ENCODE measurements at places on chromosomes 6 and 20. TPM values are rescaled to one million over a fixed set of nuclear protein-coding genes. Genes with fewer than 3 reads are reported as not detected.

DNA sequence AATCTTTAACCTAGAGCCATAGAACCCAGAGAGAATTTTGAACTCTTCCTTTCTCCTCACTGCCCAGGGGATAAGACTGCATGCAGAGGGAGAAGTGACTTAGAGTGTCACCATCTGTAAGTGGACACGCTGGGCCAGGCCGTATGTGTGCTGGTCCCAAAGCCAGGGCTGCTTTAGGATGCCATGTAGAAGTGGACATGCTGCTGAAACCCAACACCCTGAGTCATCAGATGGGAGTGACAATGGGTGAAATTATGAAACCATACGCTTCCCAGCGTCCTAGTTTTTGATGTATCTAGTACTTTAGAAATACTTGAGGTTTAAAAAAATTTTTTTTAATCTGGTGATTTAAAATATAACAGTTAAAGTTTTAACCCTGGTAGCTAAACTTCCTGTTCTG lies 191.1 kb downstream of the FNDC1 start:
- no peak for DNase-seq

- DNase-seq: peak; percentile 39
These were observed 47.9 kb downstream of the COL11A2 start for GRCh38 chr6:33144373-33144772.

GRCh38 chr6:149727793-149728498 lies 10.0 kb upstream of the LATS1 start:
- no peak for DNase-seq

GRCh38 chr6:15421945-15422733 lies 176.3 kb downstream of the JARID2 start:
- DNase-seq: no peak

- no peak for DNase-seq
These were observed 159.8 kb upstream of the ARG1 start for GRCh38 chr6:131412960-131413830.

GRCh38 chr6:43491750-43492661 lies 14.6 kb downstream of the TJAP1 start:
- no peak for DNase-seq

- DNase-seq: no peak
These were observed 374.1 kb downstream of the BCKDHB start for GRCh38 chr6:80480421-80481157.

DNA sequence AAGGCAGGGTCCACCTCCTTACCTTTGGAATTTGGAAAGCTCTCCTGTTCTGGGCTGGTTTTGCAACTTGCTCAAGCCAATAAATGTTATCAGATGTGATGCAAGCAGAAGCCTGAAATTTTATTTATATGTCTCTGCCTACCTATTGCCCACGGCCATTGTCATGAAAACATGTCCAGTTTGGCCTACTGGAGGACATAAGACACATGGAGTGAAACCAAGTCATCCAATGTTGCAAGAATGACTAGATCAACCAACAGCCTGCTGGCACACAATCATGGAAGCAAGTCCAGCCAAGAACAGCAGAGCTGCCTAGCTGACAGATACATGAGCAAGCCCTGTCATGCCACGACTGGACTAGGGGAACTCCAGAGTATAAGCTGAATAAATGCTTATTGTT lies 56.7 kb upstream of the IRAK1BP1 start:
- DNase-seq: no peak

DNA sequence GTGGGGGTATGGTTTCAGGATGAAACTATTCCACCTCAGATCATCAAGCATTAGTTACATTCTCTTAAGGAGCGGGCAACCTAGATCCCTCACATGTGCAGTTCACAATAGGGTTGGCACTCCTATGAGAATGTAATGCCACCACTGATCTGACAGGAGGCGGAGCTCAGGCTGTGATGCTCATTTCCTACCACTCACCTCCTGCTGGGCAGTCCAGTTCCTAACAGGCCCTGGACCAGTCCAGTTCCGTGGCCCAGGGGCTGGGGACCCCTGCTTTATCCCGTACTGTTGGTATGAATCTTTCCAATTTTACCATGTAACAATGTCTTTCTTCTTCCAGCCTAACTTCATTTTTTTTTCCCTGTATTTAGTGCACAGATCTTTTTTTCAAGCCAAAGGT lies 94.9 kb downstream of the OGFRL1 start:
- DNase-seq: no peak

- DNase-seq: no peak
These were observed 7.7 kb upstream of the TREM2 start for GRCh38 chr6:41170547-41171160.

GRCh38 chr6:3722785-3723184 lies 28.7 kb downstream of the PXDC1 start:
- no peak for DNase-seq

DNA sequence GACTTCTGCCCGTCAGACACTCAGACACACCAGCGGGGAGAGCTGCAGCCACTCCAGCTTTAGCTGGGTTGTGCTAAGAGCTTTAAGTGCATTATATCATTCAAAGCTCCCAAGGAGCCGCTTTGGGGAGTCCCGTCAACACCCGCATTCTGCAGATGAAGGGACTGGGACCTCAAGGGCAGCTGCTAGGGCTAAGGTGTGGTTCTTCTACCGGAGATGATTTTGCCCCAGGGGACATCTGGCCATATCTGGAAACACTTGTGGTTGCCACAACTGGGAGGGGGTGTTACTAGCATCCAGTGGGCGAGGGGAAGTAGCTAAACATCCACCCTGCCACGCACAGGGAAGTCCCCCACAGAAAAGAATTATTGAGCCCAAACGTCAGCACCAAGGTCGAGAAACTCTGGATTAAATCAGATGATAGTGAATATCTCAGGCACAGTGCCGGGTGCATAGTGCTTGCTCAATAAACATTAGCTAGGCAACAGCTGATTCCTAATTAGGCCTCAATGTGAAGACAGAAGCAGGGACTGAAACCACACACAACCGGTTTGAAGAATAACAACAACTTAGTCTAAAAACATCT lies 29.6 kb downstream of the PMEPA1 start:
- DNase-seq: no peak

The PTCRA gene
- polyA plus RNA-seq: not detected

The PPP1R16B gene
- 11.5 TPM for polyA plus RNA-seq

The RBBP9 gene
- polyA plus RNA-seq: 15.2 TPM

The SLC22A3 gene
- polyA plus RNA-seq: 7.4 TPM

The LIME1 gene
- 114 TPM for polyA plus RNA-seq

The SSTR4 gene
- polyA plus RNA-seq: not detected

The RGL2 gene
- polyA plus RNA-seq: 56.2 TPM

Measured in kidney (tissue), 22 donors.